ENCODE measurements at places on chromosomes 16 and 17. TPM values are rescaled to one million over a fixed set of nuclear protein-coding genes. Genes with fewer than 3 reads are reported as not detected.

GRCh38 chr16:19909750-19910322 is 25.2 kb upstream of the GPRC5B start:
- no peak for DNase-seq
- H3K4me1 ChIP-seq: no peaks in the 10 kb centered on the region
- H3K4me3 ChIP-seq: no peak overlapping the region

DNA sequence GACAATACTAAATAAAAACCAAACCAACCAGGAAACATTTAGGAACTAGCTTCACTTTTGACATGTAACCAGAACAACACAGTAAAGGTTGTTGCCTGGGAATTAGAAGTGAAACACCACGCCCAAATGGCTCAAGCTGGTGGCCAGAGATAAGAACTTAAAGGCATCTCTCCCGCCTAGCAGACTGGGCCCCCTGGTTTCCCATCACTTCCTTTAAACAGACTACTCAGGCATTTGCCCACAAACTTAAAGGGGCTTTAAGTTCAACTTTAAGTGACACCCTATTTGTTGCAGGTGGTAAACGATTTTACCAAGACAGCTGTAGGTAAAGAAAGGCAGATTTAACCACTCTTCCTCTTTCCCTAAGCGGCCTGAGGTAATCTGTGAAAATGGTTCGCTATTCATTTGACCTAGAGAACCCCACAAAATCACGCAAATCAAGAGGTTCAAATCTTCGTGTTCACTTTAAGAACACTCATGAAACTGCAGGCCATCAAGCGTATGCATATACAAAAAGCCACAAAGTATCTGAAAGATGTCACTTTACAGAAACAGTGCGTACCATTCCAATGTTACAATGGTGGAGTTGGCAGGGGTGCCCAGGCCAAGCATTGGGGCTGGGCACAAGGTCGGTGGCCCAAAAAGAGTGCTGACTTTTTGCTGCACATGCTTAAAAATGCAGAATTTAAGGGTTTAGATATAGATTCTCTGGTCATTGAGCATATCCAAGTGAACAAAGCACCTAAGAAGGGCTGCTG is 40.8 kb upstream of the BPTF start:
- no peaks in the 10 kb centered on the region for H3K4me1 ChIP-seq
- no peak overlapping the region for H3K27ac ChIP-seq
- peaks cover 36% of the 10 kb centered on the region for H3K27me3 ChIP-seq
- no peaks in the 10 kb centered on the region for H3K36me3 ChIP-seq
- DNase-seq: no peak
- no peak overlapping the region for H3K4me3 ChIP-seq

The ACSM3 gene
- total RNA-seq: 2.3 TPM

The CD79B gene
- total RNA-seq: not detected

- no peak overlapping the region for H3K4me3 ChIP-seq
- no peak for DNase-seq
- H3K4me1 ChIP-seq: no peaks in the 10 kb centered on the region
- no peaks in the 10 kb centered on the region for H3K27me3 ChIP-seq
- no peak overlapping the region for H3K27ac ChIP-seq
- no peaks in the 10 kb centered on the region for H3K36me3 ChIP-seq
Measured at GRCh38 chr17:67675481-67675880, 42.3 kb upstream of the NOL11 start.

Measured in MCF 10A (cell line).